ENCODE measurements at places on chromosomes 12 and 14. TPM values are rescaled to one million over a fixed set of nuclear protein-coding genes. Genes with fewer than 3 reads are reported as not detected.

- DNase-seq: no peak
Observed at GRCh38 chr12:30927222-30927611, 669 bp downstream of the TSPAN11 start.

GRCh38 chr12:770479-770878 is 18.1 kb downstream of the WNK1 start:
- DNase-seq: no peak

DNA sequence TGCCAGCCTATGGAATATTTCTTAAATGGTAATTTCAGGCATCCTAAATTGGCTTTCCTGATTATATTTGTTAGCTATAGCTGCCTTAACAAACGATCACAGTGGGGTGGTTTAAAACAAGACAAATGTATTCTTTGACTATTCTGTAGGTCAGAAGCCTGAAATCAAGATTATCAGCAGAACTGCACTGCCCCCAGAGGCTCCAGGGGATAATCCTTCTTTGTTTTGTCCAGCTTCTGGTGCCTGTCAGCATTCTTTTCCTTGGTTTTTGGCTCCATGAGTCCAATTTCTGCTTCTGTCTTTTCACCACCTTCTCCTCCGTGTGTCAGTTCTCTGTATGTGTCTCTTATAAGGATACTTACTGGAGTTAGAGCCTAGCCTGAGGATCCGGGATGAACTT is 1282.2 kb upstream of the USP15 start:
- no peak for DNase-seq

ACACB gene
- 28.9 TPM for total RNA-seq

DNA sequence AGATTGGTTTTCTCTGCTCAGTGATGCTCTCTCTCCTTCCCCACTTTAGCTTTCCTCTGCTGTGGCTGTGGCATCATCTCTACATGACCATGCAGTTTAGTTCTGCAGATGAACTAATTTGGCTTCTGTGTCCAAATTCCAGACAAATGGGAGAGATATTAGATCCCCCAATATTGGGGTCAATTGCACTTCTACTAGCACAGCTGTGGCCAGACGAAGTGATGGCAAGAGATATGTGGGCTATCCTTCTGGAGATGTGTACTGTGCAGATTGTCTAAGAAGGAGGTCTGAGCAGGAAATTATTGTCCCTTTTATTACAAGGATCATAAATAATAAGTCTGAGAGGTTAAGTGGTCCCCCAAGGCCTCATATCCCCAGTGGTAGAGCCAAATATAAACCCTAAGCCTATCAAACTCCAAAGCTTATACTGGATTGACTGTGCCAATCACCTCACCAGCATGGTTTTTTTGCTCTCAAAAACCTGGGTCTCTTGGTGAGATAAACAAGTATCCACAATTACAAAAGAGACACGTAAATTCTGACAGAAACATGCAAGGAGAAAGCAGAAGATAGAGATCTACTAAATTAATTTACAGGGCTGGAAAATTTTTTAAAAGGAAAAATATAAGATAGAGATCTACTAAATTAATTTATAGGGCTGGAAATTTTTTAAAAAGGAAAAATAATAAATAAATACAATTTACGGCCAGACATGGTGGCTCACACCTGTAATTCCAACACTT is 29.1 kb upstream of the GCH1 start:
- no peak for DNase-seq

- DNase-seq: peak; percentile 54
Observed at GRCh38 chr12:50690925-50691324, 73.0 kb upstream of the ATF1 start.

FAM186B gene
- total RNA-seq: 0.83 TPM

DNA sequence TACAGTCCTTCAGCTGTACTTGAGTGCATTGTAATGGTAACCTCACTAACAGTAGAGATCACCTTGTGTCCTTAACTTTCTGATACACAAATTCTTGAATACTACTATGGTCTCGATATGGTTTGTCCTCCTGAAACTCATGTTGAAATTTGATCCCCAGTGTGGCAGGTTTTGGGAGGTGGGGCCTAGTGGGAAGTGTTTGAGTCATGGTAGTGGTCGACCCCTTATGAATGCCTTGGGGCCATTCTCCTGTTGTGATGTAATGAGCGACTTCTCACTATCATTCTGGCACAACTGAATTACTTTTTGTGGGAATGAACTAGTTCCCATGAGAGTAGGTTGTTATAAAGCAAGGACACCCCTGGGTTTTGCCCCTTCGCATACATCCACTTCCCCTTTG is 52.3 kb downstream of the IPO8 start:
- no peak for DNase-seq

ANO4 gene
- total RNA-seq: 2.1 TPM

GRCh38 chr14:72920008-72920407 is 6.3 kb upstream of the DCAF4 start:
- DNase-seq: no peak

DNA sequence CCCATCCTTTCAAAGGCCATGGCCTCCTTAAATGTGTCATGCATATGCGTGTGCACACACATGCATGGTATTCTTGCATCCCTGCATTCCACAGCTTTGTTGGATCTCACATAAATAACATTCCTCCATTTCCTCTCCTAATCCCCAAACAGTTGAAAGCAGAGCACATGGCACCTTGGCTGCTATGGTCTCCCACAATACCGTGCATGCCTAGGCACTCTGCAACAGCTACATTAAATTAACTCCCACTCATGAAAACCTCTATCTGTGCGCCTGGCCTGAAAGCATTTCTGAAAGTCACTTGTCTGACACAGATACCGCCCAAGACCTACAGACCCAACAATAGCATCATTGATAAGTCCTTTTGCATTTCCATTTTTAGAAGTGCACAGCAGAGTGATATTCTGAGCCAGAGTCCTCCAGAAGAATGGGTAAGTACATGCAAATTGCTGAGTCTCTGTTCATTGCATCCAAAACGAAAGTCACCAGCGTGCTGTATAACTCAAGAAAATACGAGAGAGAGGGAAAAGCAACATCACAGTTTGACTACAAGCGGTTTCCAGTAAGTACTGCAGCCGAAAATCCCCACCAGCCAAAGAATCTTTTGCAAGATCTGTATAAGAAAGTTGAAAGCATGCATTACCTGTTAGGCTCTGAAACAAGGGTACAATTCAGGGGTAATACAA is 436 bp downstream of the ASB2 start:
- DNase-seq: no peak

CD4 gene
- total RNA-seq: 1.7 TPM

LRRK2 gene
- 8.3 TPM for total RNA-seq

- DNase-seq: no peak
Observed at GRCh38 chr12:130859161-130859560, 12.7 kb upstream of the RAN start.

SDR9C7 gene
- not detected for total RNA-seq

DNA sequence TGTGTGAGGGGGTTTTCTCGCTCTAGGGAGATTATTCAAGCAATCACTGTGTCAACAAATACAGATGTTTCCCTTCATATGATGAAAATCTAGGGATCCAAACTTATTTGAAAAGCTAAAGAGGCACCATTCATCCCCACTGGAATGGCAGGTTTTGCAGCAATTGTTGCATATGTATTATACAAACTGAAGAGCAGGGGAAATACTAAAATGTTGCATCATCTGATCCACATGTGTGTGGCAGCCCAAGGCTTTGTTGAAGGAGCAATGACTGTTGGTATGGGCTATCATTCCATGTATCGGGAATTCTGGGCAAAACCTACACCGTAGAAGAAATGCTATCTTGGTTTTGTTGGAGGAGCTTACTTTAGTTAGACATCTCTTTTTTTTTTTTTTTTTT is 4.1 kb upstream of the PRPF40B start:
- no peak for DNase-seq

FIGNL2 gene
- 0.38 TPM for total RNA-seq

- no peak for DNase-seq
Observed at GRCh38 chr12:106120519-106121105, 18.1 kb downstream of the NUAK1 start.

GUCY2C gene
- total RNA-seq: not detected

DNA sequence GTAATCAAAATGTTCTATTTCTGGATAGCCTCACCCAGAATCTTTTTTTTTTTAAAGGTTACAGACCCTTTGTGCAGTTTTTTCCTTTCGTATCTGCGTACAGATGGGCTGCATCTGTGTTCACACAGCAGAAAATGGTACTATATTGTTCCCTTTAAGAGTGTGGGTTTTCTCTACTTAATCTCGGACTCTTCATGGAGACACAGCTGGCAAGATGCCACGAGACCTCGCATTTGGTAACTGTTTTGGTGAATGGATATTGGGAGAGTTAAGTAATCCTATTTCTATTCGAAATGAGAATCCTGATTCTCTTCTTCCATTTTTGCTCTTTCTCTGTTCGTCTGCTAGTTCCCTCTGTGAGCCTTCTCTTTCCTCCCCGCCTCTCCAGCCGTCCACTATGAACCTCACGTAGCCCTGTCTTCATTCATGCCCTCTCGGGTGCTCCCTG is 85.7 kb downstream of the SAMD4A start:
- peak; percentile 21 for DNase-seq

KHNYN gene
- 30.3 TPM for total RNA-seq

FBLN5 gene
- 26.1 TPM for total RNA-seq

- no peak for DNase-seq
Observed at GRCh38 chr12:1204581-1205121, 213.6 kb downstream of the ERC1 start.

DNA sequence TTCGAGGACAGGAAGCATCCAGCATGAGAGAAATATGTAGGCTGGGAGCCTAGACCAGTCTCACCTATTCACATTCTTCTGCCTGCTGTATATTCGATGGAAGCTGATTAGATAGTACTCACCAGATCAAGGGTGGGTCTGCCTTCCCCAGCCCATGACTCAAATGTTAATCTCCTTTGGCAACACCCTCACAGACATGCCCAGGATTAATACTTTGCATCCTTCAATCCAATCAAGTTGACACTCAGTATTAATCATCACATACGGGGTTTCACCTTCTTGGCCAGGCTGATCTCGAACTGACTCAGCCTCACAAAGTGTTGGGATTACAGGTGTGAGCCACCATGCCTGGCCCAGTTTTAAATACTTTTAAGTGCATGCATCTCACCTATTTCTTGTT is 30.5 kb upstream of the SLC10A1 start:
- DNase-seq: no peak

DNA sequence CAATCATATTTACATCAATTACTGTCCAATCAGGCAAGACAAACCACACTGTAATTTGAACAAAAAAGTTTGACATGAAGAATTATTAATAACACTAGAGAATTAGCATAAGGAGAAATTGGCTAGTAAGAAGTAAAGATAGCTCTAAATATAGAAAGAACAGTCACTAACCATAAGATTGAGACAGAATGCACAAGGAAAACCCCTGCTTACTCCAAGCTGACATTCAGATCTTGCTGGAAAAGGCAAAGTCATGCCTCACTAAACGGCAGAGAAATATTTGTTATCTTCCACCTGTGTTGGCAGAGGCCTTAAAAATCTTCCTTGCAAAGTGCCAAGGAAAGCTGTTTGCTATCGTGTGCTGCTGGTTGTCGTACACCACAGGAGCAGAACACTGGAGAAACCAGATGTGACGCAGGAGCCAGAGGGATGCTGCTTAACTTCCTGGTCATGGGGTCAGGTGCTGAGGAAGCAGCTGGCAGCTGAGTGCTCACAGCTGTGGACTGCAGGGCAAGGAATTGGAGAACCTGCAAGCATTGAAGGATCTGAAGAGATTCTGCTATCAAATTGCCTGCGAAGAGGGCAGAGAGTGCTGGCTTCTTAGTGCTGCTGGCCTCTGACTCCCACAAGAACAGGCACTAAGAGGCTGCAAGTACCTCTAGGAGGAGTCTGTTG is 1323.3 kb downstream of the LRFN5 start:
- peak; percentile 49 for DNase-seq

DNA sequence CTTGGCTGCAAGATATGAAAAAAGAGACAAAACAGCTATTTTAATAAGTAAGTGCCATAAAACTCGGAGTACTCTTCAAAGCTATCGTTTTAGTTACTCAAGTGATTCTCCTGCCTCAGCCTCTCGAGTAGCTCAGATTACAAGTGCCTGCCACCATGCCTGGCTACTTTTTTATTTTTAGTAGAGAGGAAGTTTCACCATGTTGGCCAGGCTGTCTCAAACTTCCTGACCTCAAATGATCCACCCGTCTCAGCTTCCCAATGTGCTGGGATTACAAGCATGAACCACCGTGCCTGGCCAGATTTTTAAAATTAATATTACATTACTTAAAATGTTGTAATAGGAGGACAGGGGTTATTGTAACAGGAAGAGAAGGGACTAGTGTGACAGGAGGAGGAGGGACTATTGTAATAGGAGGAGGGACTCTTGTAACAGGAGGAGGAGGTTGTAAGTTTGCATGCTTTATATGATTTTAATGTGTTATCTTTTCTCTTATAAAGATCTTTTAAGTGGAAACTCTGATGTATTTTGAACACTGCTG is 61.3 kb downstream of the KITLG start:
- no peak for DNase-seq

DNA sequence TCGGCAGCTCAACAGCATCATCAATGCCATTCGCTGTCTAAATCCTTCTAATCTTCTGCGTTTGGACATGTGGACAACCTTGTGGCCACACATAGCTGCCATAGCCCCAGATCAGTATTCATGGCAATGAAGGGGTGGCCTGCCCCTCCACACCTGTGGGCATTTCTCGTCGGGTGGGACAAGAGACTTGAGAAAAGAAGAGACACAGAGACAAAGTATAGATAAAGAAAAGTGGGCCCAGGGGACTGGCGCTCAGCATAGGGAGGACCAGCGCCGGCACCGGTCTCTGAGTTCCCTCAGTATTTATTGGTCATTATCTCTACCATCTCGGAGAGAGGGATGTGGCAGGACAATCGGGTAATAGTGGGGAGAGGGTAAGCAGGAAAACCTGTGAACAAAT is 42.3 kb downstream of the MAGOHB start:
- no peak for DNase-seq

DNA sequence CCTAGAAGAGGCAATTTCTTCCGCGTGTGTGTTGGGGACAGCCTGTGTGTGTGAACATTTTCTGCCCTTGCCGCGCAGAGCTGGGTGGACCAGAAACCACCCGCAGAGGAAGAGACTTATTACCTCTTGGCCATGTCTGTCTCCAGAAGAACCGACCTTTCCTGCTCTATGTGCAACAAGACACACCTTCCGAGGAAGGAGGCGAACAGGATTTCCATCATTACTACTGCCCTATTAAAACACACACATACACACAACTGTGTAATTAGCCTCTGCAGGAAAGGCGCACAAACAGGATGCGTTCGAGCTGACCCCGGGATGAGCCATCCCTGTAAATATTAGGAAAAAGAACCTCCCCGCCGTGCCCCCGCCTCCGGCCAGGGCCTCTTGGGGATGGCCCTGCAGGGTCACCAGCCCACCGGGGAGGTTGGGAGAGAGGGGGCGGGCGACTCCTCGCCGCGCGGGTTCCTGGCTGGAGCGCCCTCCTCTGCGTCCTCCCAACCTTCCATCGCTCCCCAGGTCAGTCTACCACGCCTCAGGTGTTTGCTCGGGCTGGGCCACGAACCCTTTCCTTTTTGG is 484 bp upstream of the PRKCH start:
- no peak for DNase-seq

DNA sequence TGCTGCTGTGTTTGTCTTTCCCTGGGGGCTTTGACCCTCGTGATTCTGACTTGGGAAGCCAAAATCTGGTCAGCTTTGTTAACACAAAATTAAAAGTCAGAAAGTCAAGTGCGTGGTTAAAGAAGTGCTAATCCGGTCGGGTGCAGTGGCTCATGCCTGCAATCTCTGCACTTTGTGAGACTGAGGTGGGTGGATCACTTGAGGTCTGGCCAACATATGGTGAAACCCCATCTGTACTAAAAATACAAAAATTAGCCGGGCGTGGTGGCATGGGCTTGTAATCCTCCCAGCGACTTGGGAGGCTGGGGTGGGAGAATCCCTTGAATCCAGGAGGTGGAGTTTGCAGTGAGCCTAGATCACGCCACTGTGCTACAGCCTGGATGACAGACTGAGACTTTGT is 844.6 kb downstream of the VRK1 start:
- DNase-seq: no peak
